ENCODE measurements at places on chromosomes 16 and 17. TPM values are rescaled to one million over a fixed set of nuclear protein-coding genes. Genes with fewer than 3 reads are reported as not detected.

Gene CDC6
- total RNA-seq = 41.3 TPM

Gene TEKT1
- not detected for total RNA-seq

Gene USP43
- total RNA-seq = 0.07 TPM

Gene FBXL16
- total RNA-seq = 0.20 TPM

DNA sequence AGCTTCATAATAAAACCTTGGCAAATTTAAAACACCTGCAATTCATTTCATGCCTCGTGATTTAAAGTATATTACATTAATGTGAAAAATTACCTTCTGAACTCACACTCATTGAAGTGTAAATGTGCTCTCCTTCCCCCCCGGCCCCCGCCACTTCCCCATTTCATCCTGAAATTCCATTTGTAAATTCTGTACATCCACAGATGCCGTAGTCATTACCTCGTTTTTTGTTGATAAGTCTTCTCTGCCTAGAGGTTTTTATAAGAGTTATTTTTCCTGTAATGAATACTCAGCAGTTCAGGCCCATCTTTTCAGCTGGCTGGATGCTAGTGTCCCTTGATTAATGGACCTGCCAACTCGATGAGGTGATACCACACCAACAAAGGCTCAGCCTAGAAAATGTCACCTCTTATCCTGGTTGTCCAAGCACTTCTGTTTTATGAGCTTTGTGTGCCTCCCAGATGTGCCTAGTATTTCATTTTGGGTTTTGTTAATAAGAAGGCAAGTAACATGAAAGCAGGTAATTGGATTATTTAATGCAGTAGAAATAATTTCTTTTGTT lies 64.8 kb upstream of the KIFC3 start:
- DNase-seq = no peak

GRCh38 chr16:13956635-13957196 lies 36.8 kb downstream of the ERCC4 start:
- DNase-seq = no peak

DNA sequence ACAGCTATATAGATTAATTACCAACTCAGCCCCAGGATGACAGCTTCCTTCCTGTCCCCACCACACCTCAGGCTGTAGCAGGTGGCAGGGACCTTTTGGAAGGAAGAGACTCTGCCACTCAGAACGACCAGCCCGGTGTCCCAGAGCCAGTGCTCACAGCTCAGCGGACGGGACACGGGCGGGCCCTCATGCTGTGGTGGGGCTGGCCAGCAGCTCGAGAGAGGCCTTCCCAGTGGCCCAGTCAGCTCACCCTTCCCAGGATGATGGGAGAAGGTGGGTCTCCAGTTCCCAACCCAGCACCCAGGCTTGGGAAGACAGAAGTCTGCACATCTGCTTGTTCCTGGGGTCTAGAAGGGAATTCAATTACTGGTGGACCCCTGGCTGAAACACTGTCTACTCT lies 10.5 kb downstream of the NUDT16L1 start:
- DNase-seq = no peak

- no peak for DNase-seq
These were observed 6.0 kb upstream of the NDRG4 start for GRCh38 chr16:58493756-58494431.

GRCh38 chr16:89413811-89414585 lies 76.4 kb downstream of the ANKRD11 start:
- DNase-seq = no peak

GRCh38 chr16:68772030-68772681 lies 35.1 kb downstream of the CDH1 start:
- no peak for DNase-seq

GRCh38 chr16:48491517-48491916 lies 106.3 kb upstream of the SIAH1 start:
- DNase-seq = no peak

Gene GSG1L
- total RNA-seq = not detected

DNA sequence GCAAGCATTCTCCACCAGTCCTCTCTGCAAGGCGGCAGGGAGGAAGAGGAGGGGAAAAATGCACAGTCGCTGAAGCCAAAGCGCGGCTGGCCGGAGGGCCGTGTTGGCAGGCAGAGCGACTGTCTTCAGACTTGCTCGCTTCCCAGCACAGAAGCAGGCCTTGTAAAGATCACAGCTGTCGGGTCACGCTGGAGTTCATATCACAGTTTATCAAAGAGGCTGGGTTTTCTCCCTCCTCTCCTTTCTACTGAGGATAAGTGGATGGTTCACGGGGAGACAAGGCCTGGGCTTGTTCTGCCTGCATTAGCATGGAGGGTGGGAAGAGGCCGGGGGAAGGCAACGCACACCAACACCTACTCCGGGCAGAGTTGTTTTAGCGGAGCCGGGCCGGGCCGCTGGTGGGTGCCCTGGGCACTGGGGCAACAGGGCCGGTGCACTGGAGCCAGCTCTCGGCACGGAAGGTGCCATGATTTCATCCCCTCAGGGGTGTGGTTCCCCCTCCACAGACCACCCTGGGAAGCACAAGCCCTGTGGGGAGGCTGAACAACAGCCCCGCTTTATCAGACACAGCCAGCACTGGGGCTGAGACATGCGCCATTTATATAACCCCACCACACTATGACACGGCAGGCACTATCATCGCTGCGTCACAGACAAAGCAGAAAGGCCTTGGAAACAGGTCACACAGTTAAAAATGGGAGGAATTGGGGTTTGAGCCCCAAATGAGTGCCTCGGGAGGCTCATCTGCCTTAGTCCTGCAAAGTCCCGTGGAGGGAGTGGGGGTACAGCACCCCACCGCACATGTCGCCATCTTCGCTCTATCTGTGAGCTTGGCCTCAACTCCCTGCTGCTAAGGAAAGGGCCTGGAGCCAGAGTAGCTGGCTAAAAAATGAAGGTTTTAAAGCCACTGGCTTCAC lies 40.3 kb upstream of the MTSS2 start:
- DNase-seq = no peak
